ENCODE measurements at places on chromosomes 12 and 14. TPM values are rescaled to one million over a fixed set of nuclear protein-coding genes. Genes with fewer than 3 reads are reported as not detected.
A peak's percentile ranks its signal among the peaks of the same experiment; 100 is the strongest.

B4GALNT1 gene
- 13.9 TPM for total RNA-seq

FOXM1 gene
- 30.9 TPM for total RNA-seq

KRT72 gene
- not detected for total RNA-seq

BEGAIN gene
- 8.2 TPM for total RNA-seq

FGF23 gene
- total RNA-seq: not detected

ITGB7 gene
- total RNA-seq: not detected

- no peak for DNase-seq
These were observed 3.4 kb downstream of the USP5 start for GRCh38 chr12:6855322-6855721.

DNA sequence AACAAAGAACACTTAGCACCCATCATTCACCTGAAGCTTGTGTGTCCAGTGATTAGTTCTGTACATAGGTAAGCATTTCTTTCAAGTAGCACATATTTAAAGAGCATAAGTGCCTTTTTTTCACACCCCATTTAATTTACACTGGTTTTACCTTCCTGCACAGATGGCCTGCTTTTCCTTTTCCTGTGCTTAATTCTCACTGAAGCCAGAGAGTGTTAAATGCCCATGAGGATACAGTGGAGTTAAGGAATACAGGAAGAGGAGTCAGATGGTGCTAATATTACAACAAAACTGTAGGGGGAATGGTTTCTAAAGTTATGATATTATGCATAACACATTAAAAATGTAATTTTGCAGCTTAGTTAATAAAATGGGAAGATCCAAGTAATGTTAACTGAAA is 31.0 kb upstream of the SLC38A1 start:
- no peak for DNase-seq

- peak; percentile 47 for DNase-seq
These were observed 2.1 kb upstream of the TEDC1 start for GRCh38 chr14:105488781-105489541.

GRCh38 chr14:68716698-68717097 is 76.2 kb downstream of the ZFP36L1 start:
- no peak for DNase-seq

GRCh38 chr12:109612975-109613502 is 39.4 kb downstream of the MVK start:
- DNase-seq: no peak

GRCh38 chr12:108635201-108635996 is 1.7 kb upstream of the SELPLG start:
- no peak for DNase-seq

- no peak for DNase-seq
These were observed 28.9 kb downstream of the RTRAF start for GRCh38 chr14:52018252-52018651.

- DNase-seq: no peak
These were observed 24.9 kb upstream of the ETFBKMT start for GRCh38 chr12:31634620-31635019.

DNA sequence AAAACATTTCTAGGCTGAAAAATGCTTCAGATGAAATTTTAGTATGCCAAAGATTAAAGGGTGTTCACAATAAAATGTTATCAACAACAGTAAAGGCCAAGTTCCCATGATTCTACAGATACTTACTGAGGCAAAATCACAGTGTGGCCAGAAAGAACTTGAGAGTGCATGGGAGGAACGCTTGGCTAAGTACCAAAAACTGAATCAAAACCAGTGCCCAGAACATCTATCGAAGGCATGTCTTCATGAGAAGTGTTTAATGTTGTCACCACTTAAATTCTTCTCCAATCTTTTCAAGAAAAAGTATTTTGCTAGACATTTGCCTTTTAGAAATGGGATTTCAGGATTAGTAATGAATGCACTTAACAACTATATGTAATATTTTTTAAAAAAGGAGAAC is 41.5 kb downstream of the KIF21A start:
- DNase-seq: no peak

- DNase-seq: no peak
These were observed 71.9 kb downstream of the TUNAR start for GRCh38 chr14:95948558-95948981.

DNA sequence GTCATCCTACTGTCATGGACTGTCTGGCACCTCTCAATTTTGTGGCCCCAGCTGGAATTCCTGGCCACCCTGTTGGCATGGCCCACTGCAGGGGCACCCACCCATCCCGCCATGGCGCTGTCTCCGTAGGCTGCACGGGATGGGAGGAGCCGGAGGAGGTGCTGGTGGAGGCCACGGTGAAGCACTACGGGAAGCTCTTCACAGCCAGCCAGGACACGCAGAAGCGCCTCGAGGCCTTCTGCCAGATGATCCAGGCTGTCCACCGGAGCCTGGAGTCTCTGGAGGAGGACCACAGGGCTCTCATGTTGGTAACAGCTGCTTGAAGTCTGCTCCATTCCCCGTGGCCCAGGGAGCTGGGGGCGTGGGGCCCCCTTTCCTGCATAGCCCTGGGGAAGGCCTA is 3.9 kb downstream of the CCDC197 start:
- no peak for DNase-seq

All from MG63 (cell line).